ENCODE measurements at places on chromosomes 11 and 22. TPM values are rescaled to one million over a fixed set of nuclear protein-coding genes. Genes with fewer than 3 reads are reported as not detected.

Gene NPAS4
- not detected for total RNA-seq

DNA sequence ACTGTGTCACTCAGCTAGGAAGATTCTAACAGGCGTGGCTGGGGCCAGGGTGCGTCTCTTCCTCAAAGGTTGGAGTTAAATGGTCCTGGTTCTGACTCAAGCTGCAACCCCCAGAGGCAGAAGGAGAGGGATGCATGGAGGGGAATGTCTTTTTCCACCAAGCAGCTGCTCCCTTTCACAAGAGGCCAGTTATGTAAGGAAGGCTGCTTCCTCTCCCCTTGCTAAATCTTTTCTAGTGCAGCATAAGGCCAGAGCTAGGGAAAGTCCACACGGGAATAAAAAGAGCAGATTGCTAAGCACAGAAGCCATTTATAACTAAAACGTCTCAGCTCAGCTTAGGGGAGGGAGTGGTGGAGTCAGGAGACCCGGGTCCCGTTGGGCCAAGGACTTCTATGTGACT lies 10.0 kb downstream of the PVALB start:
- DNase-seq, result no peak
- H3K4me3 ChIP-seq, result no peak overlapping the region
- H3K36me3 ChIP-seq, result no peaks in the 10 kb centered on the region
- H3K4me1 ChIP-seq, result no peaks in the 10 kb centered on the region

GRCh38 chr11:83004746-83005556 lies 66.7 kb downstream of the RAB30 start:
- DNase-seq, result no peak
- peaks cover 10% of the 10 kb centered on the region for H3K4me1 ChIP-seq
- H3K36me3 ChIP-seq, result no peaks in the 10 kb centered on the region
- no peaks in the 10 kb centered on the region for H3K27me3 ChIP-seq

DNA sequence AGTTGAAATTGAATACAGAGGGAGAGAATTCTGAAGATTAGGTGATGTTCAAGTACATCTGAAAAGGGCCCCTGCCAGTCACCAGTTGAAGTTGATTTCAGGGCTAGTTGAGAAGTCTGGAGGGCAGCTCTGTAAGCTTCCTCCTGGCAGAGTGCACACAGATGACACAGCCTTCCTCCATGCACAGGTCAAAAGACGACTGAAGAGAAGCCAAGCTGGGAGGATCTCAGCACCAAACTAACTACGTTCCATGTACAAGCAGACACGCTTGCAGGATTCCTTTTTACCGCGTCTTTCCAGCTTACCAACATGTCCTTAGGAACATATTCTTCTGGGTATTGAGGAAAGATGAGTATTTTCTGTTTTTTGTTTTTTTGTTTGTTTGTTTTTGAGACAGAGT lies 7.9 kb downstream of the BARX2 start:
- H3K4me1 ChIP-seq, result no peaks in the 10 kb centered on the region
- no peaks in the 10 kb centered on the region for H3K36me3 ChIP-seq
- H3K27ac ChIP-seq, result no peak overlapping the region

- H3K27me3 ChIP-seq, result no peaks in the 10 kb centered on the region
- no peak for DNase-seq
- H3K4me1 ChIP-seq, result no peaks in the 10 kb centered on the region
Measured at GRCh38 chr11:70432065-70432464, 33.7 kb downstream of the CTTN start.

Measured in fibroblast of lung (primary cell).